Left lung (tissue), 14 donors: ENCODE measurements at places on chromosomes 11 and 22. TPM values are rescaled to one million over a fixed set of nuclear protein-coding genes. Genes with fewer than 3 reads are reported as not detected.

SERPING1 gene
- total RNA-seq, result 329 TPM

CD59 gene
- 1,244 TPM for total RNA-seq

DNA sequence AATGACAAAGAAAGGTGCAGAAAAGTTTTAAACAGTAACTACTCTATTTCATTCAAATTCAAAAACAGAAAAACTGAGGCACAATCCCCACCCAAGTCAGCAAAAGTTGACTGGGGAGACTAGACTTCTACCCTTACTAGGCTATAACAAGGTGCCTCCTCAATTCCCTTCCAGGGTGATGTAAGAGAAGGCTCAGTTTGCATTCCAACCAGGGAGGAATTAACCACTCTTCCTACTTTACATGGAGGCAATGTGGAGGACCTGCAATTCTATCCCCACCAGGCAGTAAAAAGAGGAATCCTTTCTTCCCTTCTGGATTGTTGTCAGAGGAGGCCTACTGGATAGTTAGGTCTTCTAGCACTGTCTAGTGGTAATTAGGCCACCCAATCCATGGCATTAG is 26.1 kb downstream of the TYR start:
- DNase-seq, result no peak
- H3K4me3 ChIP-seq, result no peak overlapping the region
- no peaks in the 10 kb centered on the region for H3K36me3 ChIP-seq

POTEH gene
- total RNA-seq, result not detected

DNA sequence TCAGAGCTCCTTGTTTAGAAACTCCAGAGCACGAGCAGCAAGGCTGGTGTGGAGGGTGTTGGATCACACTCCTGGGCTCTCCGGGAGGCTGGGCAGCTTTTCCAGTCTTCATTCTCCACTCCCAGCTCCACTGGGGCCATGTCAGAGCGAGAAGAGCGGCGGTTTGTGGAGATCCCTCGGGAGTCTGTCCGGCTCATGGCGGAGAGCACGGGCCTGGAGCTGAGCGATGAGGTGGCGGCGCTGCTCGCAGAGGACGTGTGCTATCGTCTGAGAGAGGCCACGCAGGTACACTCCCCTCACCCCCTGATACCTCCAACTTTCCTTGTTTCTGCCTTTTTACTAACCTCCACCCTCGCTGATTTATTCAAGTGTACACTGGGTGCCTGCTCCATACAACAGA is 4.5 kb downstream of the TAF6L start:
- peaks cover 8% of the 10 kb centered on the region for H3K4me1 ChIP-seq
- no peak overlapping the region for H3K27ac ChIP-seq
- no peaks in the 10 kb centered on the region for H3K36me3 ChIP-seq
- DNase-seq, result no peak

GRCh38 chr11:103007521-103007920 is 52.0 kb upstream of the MMP13 start:
- H3K36me3 ChIP-seq, result no peaks in the 10 kb centered on the region
- H3K27me3 ChIP-seq, result no peaks in the 10 kb centered on the region
- H3K27ac ChIP-seq, result no peak overlapping the region

DNA sequence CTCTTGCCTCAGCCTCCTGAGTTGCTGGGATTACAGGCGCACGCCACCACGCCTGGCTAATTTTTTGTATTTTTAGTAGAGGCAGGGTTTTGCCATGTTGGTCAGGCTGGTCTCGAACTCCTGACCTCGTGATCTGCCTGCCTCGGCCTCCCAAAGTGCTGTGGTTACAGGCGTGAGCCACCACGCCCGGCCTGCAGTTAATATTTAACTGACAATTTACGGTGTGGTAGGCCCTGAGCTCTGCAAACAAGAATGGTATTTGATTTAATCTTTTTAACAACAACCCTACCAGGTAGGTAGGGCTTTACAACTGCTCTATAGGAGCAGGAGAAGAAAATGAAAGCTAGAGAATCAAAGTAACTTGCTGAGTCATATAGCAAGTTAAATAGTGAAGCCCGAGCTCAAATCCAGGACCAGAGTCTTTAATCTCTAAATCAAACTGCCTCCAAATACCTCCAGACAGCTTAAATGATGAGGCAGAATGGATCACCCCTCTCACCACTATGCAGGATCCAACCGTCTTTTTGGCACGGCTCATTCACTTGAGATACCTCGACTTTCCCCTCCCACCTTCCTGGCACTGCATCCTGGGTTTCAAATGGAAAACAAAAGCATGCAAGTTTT is 9.4 kb downstream of the UEVLD start:
- no peaks in the 10 kb centered on the region for H3K4me1 ChIP-seq
- no peak overlapping the region for H3K27ac ChIP-seq
- DNase-seq, result no peak
- no peaks in the 10 kb centered on the region for H3K27me3 ChIP-seq
- no peak overlapping the region for H3K4me3 ChIP-seq
- no peaks in the 10 kb centered on the region for H3K36me3 ChIP-seq

TBX10 gene
- total RNA-seq, result not detected

DNA sequence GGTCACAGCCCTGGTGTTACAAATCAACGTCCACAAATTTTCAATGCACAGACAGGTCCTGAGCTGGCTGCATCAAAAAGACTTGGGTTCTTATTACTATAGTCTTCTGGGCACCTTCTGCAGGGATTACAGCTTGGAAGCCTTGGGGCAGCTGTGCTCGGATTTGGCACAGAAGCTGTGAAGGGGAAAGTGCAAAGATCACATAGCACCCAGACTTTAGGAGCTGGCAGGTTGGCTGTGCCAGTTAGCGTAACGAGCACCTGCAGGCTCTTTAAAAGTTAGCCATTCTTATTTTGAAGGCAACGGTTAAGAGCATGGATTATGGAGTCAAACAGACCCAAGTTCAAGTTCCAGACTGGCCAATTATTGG is 100.4 kb downstream of the ARL14EP start:
- no peaks in the 10 kb centered on the region for H3K4me1 ChIP-seq
- no peaks in the 10 kb centered on the region for H3K27me3 ChIP-seq
- H3K4me3 ChIP-seq, result no peak overlapping the region
- H3K27ac ChIP-seq, result no peak overlapping the region

- H3K4me3 ChIP-seq, result no peak overlapping the region
- H3K36me3 ChIP-seq, result no peaks in the 10 kb centered on the region
- no peaks in the 10 kb centered on the region for H3K27me3 ChIP-seq
- DNase-seq, result peak; percentile 7
- no peak overlapping the region for H3K27ac ChIP-seq
These were observed 15.7 kb downstream of the ASPHD2 start for GRCh38 chr22:26444777-26445176.

ACTN3 gene
- 0.16 TPM for total RNA-seq

- no peak overlapping the region for H3K4me3 ChIP-seq
These were observed 13.0 kb upstream of the MALAT1 start for GRCh38 chr11:65485920-65486219.

DNA sequence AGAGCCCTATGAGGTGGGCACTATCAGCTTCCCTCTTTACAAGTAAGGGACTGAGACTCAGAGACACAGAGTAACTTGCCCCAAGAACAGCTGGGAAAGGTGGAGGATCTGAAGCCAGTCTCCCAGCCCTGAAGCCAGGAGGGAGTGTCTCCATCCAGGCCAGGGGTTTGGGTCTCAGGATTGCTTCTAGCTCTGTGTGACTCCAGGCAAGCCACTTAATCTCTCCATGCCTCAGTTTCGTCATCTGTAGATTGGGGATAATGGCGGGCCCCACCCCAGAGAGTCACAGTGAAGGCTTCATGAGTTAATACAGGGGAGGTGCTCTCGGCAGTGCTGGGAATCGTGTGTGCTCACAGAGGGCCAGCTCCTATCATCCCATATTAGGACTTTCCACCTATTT is 10.5 kb downstream of the MAP4K2 start:
- H3K27me3 ChIP-seq, result no peaks in the 10 kb centered on the region
- H3K36me3 ChIP-seq, result no peaks in the 10 kb centered on the region
- H3K4me1 ChIP-seq, result peaks cover 14% of the 10 kb centered on the region
- H3K4me3 ChIP-seq, result no peak overlapping the region
- no peak for DNase-seq

C1QTNF5 gene
- total RNA-seq, result 33.3 TPM

SLC25A17 gene
- total RNA-seq, result 18.5 TPM

DNA sequence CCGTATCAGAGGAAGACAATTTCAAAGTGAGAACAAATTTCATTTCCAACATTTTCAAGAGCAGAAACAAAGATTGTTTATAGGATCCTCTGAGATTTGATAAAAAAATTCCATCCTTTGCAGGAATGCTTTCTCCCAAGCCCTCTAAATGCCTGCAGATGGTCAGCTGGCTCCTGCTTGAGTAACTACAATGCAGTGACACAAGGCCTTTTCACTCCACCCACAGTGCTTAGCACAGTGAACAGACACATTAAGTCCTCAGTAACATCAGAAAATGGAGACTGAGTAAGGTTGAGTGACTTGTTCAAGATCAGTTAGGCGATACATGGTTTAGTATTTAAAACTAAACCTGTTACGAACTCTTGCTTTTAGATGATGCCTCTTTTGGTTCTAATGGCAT is 527.1 kb upstream of the CCDC90B start:
- H3K27me3 ChIP-seq, result no peaks in the 10 kb centered on the region
- H3K4me3 ChIP-seq, result no peak overlapping the region
- H3K4me1 ChIP-seq, result no peaks in the 10 kb centered on the region
- no peaks in the 10 kb centered on the region for H3K36me3 ChIP-seq
- H3K27ac ChIP-seq, result no peak overlapping the region
- no peak for DNase-seq

DPP3 gene
- total RNA-seq, result 46.4 TPM

FIBIN gene
- 13.5 TPM for total RNA-seq

DNA sequence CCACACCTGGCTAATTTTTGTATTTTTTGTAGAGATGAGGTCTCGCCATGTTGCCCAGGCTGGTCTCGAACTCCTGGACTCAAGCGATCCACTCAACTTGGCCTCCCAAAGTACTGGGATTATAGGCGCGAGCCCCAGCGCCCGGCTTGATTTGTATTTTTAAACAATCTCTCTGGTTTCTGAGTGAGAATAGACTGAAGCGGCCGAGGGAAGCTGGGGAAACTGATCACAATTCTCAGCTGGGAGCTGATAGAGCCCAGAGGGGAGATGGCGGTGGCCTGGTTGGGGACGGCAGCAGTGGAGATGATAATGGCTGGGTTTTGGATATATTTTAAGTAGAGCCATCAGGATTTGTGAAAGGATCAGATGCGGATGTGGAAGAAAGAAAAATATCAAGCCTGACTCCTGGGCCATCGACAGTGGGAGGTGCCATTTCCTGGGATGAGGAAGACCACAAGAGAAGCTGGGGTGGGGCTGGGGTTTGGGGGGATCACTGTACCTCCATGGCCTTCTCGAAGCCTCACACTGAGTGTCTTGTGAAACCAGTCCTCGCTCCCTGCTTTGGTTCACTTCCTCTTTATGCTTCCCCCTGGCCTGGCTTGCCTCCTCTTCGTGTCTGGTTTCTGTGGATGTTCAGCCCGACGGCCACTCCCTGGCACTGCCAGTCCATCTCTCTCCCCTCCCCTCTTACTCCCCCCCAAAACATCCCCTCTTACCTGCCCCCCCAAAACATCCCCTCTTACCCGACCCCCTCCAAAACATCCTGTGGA is 51.9 kb downstream of the IGLL1 start:
- H3K27ac ChIP-seq, result no peak overlapping the region
- no peaks in the 10 kb centered on the region for H3K27me3 ChIP-seq
- H3K4me3 ChIP-seq, result no peak overlapping the region

GVQW3 gene
- total RNA-seq, result 1.4 TPM

GRCh38 chr11:46916286-46917108 is 1.9 kb downstream of the LRP4 start:
- H3K27ac ChIP-seq, result peak overlapping the region; percentile 23
- H3K4me3 ChIP-seq, result peak overlapping the region; percentile 46
- peaks cover 84% of the 10 kb centered on the region for H3K27me3 ChIP-seq
- peaks cover 7% of the 10 kb centered on the region for H3K4me1 ChIP-seq
- no peaks in the 10 kb centered on the region for H3K36me3 ChIP-seq

DNA sequence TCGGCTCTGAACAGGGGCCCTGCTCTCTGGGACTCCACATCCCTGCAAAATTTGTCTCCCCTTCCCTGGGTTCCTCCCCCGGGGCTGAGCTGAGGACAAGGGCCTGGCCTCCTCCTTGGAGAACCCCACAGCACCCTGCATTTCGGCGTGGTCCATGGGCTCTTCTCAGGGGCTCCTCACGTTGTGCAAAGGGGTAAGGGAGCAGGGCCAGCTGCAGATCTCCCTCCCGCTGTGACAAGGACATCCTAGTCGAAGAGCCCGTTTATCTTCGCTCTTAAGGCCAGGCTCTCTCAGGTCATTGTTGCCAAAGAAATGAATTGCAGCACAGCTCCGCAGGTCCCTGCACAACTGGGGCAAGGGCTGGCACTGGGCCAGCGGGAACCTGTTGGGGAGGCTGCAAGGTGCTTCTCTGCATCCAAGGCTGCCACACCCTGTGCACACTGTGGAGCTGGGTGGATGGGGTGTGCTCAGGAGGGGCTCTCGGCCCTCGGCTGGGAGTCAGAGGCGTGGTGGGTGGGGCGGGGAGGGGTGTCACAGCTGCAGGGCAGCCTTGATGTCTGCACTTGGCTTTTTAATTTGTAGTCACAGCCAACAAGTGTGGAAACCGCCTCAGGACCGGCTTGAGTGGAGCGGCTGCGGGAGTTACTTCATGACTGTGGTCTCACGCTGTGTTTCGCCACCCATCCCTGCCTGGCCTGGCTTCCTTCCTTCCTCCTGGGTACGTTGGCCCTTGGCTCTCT is 26.6 kb upstream of the SEPTIN5 start:
- no peak for DNase-seq
- no peak overlapping the region for H3K4me3 ChIP-seq
- no peaks in the 10 kb centered on the region for H3K4me1 ChIP-seq
- no peaks in the 10 kb centered on the region for H3K36me3 ChIP-seq
- peak overlapping the region; percentile 71 for H3K27ac ChIP-seq
